Urothelium cell line (cell line): ENCODE measurements at places on chromosomes 2 and 18.

- DNase-seq = no peak
Measured at GRCh38 chr2:16325016-16325975, 340.3 kb downstream of the CYRIA start.

- DNase-seq = no peak
Measured at GRCh38 chr2:21131861-21132260, 8.1 kb downstream of the TDRD15 start.

GRCh38 chr2:73944714-73945113, 18.0 kb downstream of the DGUOK start:
- DNase-seq = no peak

DNA sequence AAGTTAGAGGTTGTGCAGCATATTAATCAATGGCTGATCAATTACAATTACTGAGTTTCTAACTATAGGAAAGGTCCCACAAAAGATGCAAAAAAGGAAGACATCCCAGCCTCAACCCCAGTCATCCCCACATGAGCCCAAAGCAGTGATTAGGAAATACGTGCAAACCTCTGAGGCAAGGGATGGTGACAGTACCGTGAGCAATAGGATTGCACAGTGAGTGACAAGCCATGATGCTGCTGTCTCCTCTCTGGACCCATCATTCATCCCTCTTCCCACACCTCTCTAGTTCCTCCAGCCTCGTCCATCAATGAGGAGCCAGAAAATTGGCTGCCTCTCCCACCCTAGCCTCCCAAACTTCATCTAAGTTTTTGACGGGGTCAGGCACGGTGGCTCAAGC, 4.0 kb upstream of the SLC11A1 start:
- no peak for DNase-seq

- DNase-seq = no peak
Measured at GRCh38 chr2:78710632-78711375, 314.7 kb upstream of the REG3G start.

- no peak for DNase-seq
Measured at GRCh38 chr2:116582850-116583249, 1231.6 kb upstream of the DDX18 start.

DNA sequence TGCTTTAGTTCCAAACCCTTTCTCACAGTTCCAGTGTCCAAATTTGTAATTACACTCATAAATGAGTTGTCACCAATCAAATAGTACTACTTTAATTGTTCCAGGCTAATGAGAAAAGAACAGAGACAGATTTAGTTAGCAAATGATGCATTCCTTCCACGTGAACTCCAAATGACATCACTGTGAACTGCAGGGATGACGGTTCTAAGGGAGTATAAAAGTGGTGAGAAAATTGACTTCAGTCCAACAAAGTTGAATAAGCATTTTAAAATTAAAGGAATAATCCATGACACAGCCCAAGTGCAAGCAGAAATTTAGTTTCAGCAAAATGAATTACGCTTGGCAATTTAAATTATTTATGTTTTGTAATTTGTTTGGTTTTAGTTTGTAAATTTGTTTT, 102.0 kb upstream of the LRATD1 start:
- no peak for DNase-seq

- DNase-seq = no peak
Measured at GRCh38 chr18:60935041-60935910, 398.0 kb upstream of the CDH20 start.

GRCh38 chr2:110931648-110932047, 189.1 kb upstream of the BCL2L11 start:
- DNase-seq = no peak

GRCh38 chr2:44351676-44352075, 9.6 kb downstream of the PREPL start:
- DNase-seq = no peak

- no peak for DNase-seq
Measured at GRCh38 chr2:148764815-148765214, 110.2 kb upstream of the KIF5C start.

DNA sequence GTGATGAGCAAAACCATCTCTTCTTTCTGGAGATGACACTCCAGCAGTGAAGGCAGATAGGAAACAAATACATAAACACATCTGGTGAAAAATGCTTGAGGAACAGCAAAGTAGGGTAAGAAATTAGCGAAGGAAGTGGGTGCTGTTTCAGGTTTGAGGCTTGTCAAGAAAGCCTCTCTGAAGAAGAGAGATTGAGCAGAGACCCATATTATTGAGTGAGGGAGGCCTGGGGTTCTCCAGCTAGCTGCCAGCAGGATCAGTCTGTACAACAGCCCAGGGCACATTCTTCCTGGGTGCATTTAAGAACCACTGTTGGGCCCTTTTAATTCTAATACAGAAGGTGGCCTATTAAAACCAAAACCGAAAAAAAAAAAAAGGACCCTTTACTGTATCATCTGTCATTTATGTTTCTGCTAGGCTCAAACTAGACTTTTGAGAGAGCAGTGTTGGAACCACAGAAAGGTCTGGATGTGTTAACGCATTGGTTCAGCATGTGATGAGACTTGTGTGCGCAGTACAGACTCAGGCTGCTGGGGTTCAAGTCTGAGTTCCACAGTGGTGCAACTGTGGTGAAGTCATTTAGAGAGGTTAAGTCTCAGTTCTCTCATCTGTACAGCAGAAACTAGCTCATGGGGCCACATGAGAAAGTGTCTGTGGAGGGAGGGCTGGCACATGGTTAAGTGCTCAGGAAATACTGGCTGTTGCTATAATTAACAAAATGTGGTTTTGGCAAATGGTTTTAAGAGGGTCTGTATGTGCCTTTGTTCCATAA, 28.9 kb downstream of the MGAT5 start:
- no peak for DNase-seq

DNA sequence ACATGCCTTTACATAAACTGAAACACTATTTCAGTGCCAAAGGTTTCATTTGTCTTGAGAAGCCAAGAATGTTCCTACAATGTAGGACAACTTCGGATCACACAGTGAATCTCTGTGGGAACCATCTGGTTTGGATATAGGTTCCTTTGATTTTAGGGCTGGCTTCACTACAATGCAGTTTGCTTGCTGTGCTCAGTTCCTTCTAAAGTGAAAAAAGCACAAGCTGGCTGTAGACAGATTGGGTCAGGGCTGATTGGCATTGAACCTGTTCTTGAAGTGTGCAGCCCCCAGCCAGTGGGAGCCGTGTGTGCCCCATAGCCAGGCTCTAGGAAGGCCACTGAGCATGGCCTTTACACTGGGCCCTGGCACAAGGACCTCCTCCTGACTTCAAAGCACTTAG, 167.9 kb upstream of the HNRNPA3 start:
- DNase-seq = no peak
